ENCODE measurements at places on chromosomes 3 and 15.
A peak's percentile ranks its signal among the peaks of the same experiment; 100 is the strongest.

- DNase-seq: no peak
These were observed 55.0 kb upstream of the ABHD10 start for GRCh38 chr3:111923806-111924205.

DNA sequence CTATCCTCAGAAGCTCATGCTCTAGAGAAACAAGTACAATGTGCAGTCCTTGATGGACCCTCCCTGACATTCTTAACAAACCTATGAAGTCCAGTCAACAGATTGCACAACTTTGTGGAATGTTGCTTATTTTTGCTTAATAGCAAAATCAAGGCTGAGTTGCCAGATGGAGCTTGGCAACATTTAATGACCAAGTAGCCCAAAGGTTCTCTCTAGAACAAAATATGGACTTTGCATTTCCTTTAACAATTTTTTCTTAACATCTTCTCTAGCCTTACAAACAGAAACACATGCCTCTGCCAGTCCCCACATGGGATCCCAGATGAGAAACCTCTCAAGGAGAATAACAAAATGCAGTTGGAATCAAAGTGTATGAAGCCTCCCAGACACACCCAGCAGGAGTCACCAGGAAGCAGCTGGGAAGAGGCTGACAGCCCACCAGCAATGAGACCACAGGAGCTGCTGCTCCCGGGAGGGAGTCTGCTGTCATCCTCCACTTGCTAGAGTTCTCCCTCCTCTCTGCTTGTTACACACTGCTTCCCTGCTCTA lies 422.5 kb upstream of the CDIN1 start:
- DNase-seq: no peak

DNA sequence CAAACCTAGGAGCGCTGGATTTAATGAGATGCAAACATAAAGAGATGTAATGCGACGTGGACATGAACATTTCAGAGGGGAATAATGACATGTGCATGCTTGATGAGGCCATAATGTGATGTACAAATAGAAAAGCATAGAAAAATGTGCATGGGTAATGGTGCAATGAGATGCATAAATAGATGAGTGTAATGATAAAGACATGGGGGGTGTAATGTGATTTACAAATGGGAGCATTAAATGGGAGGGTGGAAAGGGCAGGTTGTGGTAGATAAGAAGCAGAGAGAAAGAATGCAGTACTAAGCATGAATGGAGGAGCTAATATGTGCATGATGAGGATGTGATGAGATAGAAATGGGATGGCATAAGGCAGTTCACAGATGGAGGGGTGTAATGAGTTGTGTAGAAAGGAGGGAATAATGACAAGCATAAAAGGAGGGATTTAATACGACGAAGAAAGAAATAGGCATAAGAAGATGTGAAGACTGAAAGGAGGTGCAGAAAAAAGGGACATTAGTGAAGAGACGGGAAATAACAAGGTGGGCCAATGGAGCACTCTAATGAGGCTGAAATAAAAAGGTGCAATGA lies 137.5 kb upstream of the CCNL1 start:
- no peak for DNase-seq

DNA sequence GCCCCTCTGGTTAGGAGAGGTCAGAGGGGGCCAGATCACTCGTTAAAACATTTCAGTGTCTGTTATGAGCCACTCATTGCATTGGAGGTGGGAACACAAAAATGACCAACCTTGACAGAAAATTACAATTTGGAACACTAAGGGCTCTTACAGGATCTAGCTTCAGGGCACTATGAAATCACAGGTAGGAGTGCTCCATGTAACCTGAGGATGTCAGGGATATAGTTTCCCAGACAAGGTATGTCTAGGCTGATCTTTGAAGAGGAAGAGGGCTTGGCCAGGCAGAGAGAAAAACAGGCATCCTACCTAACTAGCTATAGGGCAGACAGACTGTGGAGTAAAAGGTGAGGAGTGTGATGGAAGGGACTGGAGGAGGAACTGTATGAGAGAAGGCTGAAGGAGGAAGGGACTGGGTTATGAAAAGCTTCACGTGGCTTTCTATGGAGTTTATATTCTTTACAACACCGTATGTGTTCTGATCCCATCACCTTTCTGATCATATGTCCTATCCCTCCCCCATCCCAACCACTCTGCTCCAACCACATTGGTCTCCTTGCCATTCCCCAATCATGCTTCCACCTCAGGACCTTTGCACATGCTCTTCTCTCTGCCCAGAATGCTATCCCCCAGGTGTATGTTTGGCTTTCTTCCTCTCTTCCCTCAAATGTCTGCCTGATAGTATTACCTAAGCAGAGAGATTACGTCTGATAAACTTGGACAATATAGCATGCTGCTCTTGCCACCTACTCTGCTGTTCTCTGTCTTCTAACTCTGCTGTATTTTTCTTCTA lies 88.2 kb downstream of the CCR1 start:
- no peak for DNase-seq

GRCh38 chr3:78974181-78974790 lies 793.5 kb downstream of the ROBO1 start:
- DNase-seq: peak; percentile 39

DNA sequence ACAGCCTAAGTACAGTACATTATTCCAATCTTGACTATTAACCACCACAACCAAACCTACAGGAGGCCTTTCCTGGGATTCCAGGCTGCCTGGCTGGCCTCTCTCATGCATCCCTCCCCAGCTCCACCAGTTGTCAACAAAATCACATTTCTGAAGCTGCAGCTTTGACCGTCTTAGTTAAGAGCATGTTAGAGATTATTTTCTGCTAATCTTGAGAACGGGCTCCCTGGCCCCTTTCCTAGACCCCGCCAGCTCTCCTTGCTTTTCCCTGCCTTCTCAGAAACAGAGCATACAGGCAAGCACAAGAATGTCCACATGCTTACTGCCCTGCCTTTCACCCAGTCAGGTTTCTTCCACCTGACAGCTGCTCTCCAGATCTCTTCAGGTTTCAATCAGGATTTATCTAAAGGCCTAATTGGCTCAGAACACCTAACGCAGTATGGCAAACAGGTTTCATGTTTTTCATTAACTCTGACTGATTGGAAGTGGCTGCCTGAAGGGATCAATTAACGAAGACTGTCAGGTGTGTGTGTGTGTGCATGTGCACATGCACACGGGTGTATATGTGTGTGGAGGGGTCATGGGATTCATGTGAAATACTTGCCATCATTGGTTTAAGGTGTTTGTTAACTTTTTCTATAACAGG lies 12.3 kb downstream of the KY start:
- DNase-seq: no peak

- no peak for DNase-seq
These were observed 44.9 kb upstream of the TSEN2 start for GRCh38 chr3:12439161-12439940.

DNA sequence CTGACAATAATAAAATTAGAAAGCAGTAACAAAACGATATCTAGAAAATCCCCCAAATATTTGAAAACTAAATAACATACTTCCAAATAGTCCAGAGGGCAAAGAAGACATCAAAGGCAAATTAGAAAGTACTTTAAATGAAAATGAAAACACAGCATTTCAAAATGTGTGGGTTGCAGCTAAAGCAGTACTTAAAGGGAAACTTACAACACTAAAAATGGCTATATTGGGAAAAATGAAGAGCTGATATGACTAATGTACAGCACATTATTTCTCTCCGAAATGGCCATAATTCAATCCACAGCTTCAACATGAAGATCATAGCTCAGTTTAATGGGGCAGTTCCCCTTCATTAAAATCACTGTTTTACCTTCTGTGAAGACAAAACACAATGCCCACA lies 71.9 kb downstream of the FBXL22 start:
- DNase-seq: no peak

DNA sequence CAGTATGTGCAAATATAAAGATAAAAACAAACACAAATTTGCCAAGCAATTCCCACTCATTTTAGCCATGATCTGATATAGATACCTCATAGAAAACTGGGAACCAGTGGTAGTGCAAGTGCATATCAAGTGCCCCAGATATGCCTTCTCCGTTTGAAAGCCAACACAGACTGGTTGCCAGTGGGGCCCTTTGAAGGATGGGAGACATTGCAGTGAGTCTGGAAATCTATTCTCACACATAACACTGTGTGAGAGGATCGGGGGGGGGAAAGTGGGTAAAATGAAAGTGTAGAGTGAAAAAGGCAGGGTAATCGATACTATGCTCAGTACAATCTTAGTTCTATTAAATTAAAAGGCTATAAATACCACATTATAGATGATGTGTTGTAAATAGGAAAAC lies 83.0 kb downstream of the CBLB start:
- no peak for DNase-seq

- no peak for DNase-seq
These were observed 106.5 kb upstream of the CRBN start for GRCh38 chr3:3286014-3286413.

- no peak for DNase-seq
These were observed 91.9 kb downstream of the MB21D2 start for GRCh38 chr3:192825657-192826200.

GRCh38 chr15:78567531-78567930 lies 2.2 kb downstream of the CHRNA5 start:
- no peak for DNase-seq

DNA sequence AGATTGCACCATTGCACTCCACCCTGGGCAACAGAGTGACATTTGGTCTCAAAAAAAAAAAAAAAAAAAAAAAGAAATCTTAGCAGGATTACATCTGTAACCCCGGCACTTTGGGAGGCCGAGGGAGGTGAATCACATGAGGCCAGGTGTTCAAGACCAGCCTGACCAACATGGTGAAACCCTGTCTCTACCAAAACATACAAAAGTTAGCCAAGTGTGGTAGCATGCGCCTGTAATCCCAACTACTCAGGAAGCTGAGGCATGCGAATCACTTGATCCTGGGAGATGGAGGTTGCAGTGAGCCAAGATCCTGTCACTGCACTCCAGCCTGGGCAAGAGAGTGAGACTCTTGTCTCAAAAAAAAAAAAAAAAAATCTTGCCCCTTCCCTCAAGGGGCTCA lies 40.4 kb downstream of the LIPC start:
- DNase-seq: no peak

GRCh38 chr3:62529230-62529629 lies 155.9 kb upstream of the FEZF2 start:
- DNase-seq: peak; percentile 32

DNA sequence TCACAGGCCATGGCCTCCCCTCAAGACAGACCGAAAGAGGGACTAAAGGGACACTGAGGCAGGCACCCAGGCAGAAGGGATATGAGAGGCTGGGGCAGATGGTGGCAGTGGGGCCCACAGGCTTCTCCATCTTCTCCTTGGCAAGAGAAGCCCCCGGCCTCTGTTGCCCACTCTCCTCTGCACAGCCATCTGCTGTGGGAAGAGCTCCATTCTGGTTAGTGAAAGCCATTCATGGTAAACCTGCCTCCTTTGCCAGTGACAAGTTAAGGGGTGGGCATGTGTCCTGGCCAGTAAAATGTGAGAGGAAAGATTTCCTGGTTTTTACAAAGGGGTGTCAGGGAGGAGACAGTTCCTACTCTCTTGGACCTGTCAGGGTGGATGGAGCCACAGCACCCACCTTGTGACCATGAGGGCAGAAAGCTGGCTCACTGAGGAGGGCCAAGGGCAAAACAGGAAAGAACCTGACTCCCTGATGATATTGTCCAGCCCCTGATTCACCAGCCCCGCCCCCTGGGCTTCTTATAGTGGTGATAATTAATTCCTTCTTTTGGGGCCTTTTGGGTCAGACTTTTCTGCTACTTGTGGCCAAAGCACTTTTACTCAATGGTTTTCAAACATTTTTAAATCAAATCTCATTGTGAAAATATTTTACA lies 130.4 kb upstream of the SMAD3 start:
- no peak for DNase-seq

- DNase-seq: no peak
These were observed 78.4 kb downstream of the NR2E3 start for GRCh38 chr15:71888797-71889196.

- DNase-seq: peak; percentile 6
These were observed at the start of gene CPLX3 for GRCh38 chr15:74826364-74826819. TSS of gene CPLX3 (plus strand) at chr15:74826627. CDS start at chr15:74826704, 77 bp downstream.

DNA sequence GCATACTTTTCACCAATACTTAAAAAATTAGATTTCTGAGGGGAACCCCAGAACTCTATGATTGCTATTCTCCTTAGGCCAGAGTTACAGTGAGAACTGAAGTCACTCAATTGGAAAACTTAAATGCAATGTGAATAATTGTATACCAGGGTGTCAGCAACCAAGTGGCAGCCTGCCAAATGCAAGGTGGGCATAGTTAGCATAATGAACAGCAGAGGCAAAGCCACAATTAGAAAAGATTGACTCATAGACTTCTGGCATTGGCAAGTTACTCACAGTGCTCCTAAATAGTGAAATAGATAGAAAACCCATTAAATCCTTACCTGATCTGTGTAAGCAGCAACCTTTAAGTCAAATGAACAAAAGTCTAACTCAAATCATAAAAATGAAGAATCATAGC lies 94.9 kb downstream of the BCHE start:
- no peak for DNase-seq

GRCh38 chr3:78201091-78201490 lies 1161.2 kb downstream of the ROBO2 start:
- no peak for DNase-seq

DNA sequence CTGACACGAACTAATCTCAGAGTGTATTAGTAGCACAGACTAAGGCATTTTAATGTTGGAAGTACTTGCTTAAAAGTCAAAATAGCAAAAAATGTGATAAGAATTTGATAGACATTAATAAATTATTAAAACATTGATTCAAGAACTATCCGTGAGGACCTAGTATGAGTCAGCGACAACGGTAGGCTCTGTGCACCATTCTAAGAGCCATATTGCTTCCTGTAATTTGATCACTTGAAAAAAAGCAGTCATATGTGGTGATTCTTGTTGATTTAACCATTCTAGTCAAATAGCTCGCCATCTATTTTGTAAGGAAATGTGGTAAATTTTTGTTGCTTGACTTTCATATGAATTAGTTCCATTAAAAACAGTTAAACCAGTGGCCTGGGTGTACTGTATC lies 534.9 kb upstream of the ARRDC4 start:
- DNase-seq: no peak

GRCh38 chr3:51057121-51057520 lies 328.0 kb upstream of the MANF start:
- no peak for DNase-seq

- DNase-seq: no peak
These were observed 42.2 kb downstream of the TBC1D2B start for GRCh38 chr15:78035321-78035751.

DNA sequence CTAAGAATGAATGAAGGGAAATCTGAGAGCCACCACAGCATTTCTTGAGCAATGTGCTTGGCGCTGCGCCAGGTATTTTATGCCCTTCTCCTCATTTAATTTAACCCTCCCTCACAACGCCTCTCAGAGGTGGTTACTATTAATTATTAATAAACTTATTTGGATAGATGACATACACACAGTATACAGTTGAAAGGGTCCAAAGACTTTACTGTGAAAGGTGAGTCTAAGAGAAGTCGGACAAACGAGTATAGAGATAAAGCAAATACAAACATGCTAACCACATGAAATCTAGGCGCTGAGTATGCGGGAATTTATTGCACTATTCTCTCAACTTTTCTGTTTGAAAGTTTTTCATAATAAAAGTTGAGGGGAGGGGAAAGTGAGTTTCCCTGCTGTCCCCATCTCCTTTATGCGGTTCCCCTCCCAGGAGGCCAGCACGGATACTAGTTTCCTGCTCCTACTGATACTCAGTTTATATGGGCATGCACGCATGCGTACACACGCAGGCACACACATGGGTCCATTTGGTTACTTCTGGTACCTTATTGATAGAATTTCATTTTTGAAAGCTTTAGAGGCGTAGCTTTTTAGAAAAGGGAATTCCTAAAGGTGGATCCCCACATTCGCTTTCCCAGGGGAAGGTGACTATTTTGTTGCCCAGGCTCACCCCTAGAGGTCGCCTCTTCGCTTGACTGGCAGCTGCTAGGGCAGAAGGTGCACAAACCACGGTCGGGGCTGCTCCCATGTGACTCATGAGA lies 28.5 kb upstream of the KCTD6 start:
- DNase-seq: peak; percentile 69

- DNase-seq: peak; percentile 97
These were observed 43.0 kb downstream of the VGLL4 start for GRCh38 chr3:11600501-11601282.

All from ACHN (cell line).